ENCODE measurements at places on chromosomes 3 and 15.

- no peak for DNase-seq
Measured at GRCh38 chr3:44098656-44099415, 142.8 kb upstream of the TOPAZ1 start.

DNA sequence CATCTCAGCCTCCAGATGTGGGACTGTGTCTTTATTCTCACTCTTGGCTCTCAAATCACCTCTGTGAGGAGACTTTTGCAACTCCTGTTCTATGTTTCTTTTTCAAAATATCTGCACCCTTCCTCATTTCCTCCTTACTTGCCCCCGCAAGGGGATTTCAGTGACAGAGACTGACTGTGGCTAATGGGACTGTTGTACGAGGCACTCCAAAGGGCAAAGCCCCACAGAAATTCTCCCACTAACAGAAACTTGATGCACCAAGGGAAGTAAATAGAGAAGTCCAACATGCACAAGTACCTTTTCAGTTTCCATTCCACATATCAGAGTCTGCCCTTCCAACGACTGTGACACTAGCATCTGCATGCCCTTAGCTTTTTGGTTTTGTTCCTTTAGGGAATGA lies 69.7 kb downstream of the LRRK1 start:
- DNase-seq = no peak

GRCh38 chr15:81211376-81211775 lies 14.7 kb downstream of the IL16 start:
- no peak for DNase-seq

DNA sequence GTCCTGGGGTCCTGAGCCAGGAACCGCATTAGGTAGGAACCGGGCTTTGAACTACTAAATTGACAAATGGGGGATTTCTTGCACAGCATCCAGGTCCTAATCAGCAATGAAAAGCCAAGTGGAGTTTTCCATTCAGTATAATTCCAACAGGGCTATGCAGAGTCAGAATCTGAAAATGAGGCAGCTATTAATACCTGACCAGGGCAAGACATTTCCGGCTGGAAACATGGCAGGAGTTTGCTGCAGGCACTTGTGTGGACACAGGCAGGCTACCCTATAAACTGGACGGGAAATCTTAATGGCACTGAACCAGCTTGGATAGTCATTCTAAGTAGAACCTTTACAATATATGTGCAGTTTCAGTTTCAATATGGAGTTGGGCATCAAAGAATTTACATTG lies 553.1 kb downstream of the FGF12 start:
- DNase-seq = no peak

DNA sequence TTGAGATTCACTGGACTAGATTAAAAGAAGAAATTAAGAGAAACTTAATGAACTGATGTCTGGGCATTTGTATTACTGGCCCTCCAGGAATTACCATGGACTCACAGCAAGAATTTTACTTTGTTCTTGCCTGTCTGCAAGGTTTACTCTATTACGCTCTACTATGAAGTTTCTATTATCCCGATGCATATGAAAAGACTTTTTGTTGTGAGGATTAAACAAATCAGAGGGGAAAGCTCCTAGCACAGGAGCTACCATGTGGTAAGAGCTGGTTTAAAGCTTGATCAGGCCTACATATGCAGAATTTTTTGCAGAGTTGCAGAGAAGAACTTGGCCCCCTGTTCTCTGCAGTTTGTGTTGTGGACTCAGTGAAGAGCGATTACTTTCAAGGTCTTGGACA lies 61.7 kb upstream of the PTX3 start:
- no peak for DNase-seq

DNA sequence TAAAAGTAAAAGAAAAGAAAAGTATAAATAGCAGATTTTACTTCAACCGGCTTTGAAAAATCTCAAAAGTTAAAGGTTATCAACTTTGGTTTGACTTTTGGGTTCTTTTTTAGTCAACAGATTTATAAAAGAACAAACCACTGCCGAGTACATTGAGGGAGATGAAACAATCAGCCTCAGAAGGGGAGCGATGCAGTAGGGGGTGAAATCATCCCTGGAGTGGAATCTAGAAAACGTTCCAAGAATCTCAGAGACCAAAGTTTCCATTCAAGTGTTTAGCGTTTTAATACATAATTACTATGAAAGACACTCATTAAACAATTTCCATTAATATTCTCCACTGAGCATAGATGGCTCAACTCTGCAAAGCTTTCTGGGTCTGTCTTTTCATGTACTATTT lies 745.5 kb downstream of the NR2F2 start:
- no peak for DNase-seq

DNA sequence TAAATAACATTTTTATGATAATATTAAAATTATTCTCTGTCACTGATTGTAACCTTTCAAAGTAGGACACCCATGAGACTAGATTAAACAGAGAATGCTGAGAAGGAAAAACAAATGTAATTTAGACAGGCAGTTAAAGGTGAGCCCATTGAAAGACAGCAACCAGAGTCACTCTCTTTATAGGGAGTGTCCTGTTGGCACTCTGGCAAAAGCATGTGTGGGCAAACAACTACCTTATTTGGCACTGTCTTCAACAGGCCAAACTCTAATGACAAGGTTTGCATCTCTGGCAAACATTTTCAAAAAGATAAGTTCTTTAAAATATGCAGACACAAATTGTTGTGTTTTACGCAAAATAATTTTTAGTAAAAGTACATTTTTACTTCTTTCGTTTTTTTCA lies 29.8 kb downstream of the NFKBIZ start:
- no peak for DNase-seq

GRCh38 chr15:92687746-92688145 lies 32.2 kb upstream of the FAM174B start:
- DNase-seq = no peak
